ENCODE measurements at places on chromosomes 4 and X.

DNA sequence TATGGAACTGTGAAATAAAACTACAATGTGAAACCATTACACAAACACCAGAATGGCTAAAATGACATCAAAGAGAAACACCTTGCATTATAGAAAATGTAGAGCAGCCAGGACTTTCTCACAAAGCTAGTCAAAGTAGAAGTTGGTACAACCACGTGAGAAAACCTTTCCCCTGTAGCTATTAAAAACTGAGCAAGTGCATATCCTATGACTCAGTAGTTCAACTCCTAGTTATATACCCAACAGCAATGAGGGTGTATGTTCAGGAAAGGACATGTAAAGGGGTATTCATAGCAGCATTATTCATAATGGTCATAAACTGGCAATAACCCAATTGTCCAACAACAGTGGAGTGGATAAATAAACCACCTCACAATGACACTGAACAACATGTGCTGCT lies 177.5 kb upstream of the NUDT10 start:
- DNase-seq, result no peak

DNA sequence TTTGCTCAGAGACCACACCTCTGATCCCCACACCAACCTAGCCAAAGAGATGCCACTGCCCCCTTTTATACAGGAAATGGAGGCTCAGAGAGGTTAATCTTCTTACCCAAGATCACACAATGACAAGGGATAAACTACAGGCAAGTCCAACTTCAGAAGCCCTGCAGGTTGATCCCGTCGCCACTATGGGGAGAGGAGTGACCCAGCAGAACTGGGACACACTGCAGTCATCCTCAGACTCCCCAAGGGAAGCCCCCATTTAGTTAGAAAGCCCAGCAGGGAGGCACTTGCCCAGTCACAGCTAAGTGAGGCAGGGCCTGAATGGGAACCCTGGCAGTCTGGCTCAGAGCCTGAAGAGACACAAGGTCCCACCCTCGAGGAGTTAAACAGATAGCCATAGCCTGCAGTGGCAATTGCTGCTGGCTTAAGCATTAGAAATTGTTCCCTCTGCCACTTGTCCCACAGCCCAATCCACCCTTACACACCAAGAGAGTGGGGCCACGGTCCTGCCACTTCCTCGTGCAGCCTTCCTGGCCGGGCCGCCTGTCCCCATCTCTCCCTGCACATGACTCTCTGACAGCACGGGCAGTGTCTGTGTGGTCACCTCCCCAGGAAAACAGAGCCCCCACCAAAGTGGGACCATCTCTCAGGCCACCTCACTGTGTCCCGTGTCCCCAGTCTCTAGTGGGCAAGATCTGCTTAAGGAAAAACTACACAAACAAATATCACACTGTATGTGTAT lies 2.7 kb downstream of the JAKMIP1 start:
- DNase-seq, result no peak

DNA sequence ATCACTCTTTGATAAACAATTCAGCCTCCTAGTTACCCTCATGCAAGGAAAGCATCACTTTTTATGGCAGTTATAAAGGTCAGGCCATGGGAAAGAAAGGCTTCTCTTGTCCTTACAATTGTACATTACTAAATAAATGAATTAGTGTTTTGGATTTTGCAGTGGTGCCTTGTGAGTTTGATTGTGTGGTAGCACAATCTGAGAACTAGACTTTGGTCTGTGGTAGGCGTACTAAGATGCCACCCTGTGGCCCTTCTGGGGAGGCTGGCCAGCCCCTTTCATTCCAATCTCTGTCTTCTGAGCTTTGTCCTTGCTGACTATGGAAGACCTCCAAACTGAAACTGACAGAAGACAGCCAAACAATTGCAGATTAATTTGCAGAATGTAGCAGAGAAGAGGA lies 14.6 kb upstream of the HNRNPD start:
- DNase-seq, result no peak

- DNase-seq, result no peak
Measured at GRCh38 chr4:165929662-165930061, 56.6 kb downstream of the TLL1 start.

GRCh38 chr4:149910604-149911350 lies 95.1 kb upstream of the IQCM start:
- DNase-seq, result no peak
